ENCODE measurements at places on chromosomes 2 and 18. TPM values are rescaled to one million over a fixed set of nuclear protein-coding genes. Genes with fewer than 3 reads are reported as not detected.

Gene FAM124B
- 1.5 TPM for total RNA-seq

Gene TGFA
- total RNA-seq: 1.2 TPM

Gene ZNF396
- 1.7 TPM for total RNA-seq

- DNase-seq: no peak
- H3K4me3 ChIP-seq: no peak overlapping the region
- no peak overlapping the region for H3K27ac ChIP-seq
- no peaks in the 10 kb centered on the region for H3K4me1 ChIP-seq
Measured at GRCh38 chr18:73891572-73892421, 255.8 kb downstream of the FBXO15 start.

DNA sequence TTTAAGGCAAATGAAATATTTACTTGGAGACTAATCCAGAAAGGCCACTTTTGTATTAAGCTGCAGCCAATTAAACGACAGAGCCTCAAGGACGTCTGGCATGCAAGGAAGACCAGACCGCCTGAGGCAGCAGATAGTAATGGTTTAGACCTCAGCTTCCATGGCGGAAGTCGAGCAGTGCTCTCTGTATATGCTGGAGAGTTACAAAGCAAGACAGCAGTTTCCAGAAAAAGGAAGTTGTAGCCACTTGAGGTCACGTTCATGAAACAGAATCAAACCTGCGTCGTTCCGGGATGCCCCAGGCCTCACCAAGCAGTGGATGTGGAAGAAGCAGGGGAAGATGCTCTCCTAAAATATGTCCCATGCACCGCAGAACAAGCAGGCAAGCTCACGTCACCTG, 142.0 kb downstream of the PTGR3 start:
- H3K36me3 ChIP-seq: no peaks in the 10 kb centered on the region
- no peak overlapping the region for H3K27ac ChIP-seq
- DNase-seq: no peak
- no peak overlapping the region for H3K4me3 ChIP-seq

Measured in ovary (tissue), 10 donors.